Trophoblast cell (in vitro differentiated cells and primary cell): ENCODE measurements at places on chromosomes 1 and 21.

DNA sequence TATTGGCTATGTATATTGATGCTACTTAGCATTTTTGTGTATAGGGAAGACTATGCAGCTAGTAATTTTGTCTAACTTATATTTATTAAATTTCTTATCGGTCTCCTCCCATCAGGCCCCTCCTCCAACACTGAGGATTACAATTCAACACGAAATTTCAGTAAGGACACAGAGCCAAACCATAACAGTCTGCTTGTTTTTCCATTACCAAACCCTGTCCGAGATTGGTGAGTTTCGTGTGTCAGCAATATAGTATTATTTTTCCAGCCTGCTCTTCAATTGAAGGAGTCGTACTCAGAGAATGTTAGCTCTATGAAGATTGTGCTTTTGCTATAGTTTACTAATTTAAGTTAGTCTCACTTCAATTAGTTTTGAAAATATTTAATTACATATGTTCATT, 1495.3 kb downstream of the MRPL39 start:
- no peak for DNase-seq

- DNase-seq = no peak
These were observed 39.2 kb downstream of the SYT6 start for GRCh38 chr1:114114185-114115094.

DNA sequence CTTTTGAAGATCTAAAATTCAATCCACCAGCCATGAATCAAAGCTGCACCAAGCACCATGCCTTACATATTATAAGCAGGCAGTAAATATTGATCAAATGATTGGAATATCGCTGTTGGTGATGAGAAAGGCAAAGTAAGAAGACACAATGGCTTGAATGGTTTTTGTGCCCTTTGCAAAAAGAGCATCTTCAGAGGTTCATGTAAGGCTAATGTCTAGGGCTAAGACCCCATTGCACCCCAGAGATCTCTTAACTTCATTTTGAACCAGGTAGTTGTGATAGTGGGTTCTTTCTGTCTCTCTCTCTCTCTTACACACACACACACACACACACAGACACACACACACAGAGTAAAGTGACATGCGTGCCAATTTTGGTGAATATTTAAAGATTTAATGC, 12.0 kb downstream of the PROX1 start:
- no peak for DNase-seq

- DNase-seq = no peak
These were observed 2.2 kb upstream of the TSEN15 start for GRCh38 chr1:184049291-184049690.

DNA sequence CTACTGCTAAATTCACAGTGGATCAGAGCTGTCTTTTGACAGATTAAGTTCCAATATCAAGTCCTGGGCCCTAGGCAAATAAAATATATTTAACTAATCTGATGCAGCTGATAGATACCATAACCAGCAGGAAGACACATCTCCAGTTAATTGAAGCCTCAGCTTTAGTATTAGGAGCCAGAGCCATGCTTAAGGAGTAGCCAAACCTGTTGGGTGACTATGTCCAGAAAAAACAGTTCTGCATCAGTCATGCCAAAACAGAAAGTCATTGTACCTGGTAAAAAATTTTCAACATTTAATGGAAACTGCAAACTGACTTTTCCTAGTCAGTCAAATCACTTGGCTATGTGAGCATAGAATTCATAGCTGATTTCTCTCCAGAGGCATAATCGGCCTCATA, 200.5 kb upstream of the RUNX1 start:
- DNase-seq = peak; percentile 70

- DNase-seq = no peak
These were observed 4.5 kb upstream of the CRABP2 start for GRCh38 chr1:156709757-156710489.

DNA sequence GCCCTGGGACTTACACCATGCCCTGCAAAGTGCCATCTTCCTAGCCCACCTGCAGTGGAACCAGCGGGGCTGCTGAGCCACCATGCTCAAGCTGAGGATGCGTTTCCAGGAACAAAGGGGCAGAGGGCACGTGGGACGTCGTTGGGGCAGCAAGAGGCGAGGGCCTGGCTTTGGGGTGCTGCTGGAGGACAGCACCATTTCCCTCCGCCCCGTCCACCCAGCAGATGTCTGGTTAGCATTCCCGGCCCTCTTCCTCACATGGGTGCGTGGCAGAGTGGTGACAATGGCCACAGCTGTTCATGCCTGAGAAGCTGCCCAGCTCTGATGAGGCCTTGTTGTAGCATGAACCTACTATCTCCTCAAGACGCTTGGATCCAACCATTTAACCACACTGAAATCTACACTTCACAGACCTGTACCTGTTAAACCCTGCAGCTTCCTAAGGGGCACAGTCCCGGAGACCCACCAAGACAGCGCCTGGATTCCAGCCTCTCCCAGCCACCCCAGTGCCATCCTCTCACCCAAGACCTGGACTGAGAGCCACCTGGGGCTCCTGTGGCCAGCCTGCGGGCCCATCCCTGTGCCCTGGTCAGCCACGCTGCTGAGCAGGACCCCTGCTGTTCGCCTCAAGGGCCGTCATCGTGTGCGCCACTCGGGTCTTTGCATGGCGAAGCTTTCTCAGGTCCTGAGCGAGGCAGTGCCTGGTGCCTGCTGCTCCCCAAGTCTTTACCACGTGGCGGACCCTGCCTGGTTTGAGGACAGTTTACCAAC, 33.2 kb downstream of the SLC45A1 start:
- no peak for DNase-seq

- no peak for DNase-seq
These were observed 991 bp downstream of the ANKRD35 start for GRCh38 chr1:145884675-145885074.

DNA sequence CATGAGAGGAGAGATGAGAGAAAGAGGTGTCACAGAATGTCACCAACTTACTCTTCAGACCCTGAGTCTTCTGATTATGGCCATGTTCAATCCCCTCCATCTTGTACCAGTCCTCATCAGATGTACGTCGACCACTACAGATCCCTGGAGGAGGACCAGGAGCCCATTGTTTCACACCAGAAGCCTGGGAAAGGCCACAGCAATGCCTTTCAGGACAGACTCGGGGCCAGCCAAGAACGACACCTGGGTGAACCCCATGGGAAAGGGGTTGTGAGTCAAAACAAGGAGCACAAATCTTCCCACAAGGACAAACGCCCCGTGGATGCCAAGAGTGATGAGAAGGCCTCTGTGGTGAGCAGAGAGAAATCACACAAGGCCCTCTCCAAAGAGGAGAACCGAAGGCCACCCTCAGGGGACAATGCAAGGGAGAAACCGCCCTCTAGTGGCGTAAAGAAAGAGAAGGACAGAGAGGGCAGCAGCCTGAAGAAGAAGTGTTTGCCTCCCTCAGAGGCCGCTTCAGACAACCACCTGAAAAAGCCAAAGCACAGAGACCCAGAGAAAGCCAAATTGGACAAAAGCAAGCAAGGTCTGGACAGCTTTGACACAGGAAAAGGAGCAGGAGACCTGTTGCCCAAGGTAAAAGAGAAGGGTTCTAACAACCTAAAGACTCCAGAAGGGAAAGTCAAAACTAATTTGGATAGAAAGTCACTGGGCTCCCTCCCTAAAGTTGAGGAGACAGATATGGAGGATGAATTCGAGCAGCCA, 8.0 kb downstream of the ELOA start:
- peak; percentile 58 for DNase-seq

DNA sequence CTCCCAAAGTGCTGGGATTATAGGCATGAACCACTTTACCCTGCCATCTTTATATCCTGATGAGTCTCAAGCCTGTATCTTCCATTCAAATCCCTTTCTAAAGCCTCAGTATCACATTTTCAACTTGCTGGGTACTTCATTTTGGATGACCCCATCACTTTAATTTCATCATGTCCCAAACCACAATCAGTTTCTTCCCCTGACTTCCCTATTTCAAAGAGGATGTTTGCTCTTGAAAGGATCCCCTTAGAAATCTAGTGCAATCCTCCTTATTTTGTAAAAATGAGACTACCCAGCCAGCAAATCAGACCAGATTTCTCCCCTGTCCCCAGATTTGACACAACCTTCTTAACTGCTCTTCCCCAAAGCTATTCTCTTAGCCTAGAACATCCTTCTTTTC, 7.0 kb upstream of the TRIT1 start:
- DNase-seq = no peak

- peak; percentile 8 for DNase-seq
These were observed 18.3 kb upstream of the PPIE start for GRCh38 chr1:39720094-39720999.

- DNase-seq = no peak
These were observed 395.7 kb upstream of the ST6GALNAC5 start for GRCh38 chr1:76471536-76471935.

GRCh38 chr1:26887125-26887524, 3.0 kb downstream of the GPN2 start:
- DNase-seq = peak; percentile 60

DNA sequence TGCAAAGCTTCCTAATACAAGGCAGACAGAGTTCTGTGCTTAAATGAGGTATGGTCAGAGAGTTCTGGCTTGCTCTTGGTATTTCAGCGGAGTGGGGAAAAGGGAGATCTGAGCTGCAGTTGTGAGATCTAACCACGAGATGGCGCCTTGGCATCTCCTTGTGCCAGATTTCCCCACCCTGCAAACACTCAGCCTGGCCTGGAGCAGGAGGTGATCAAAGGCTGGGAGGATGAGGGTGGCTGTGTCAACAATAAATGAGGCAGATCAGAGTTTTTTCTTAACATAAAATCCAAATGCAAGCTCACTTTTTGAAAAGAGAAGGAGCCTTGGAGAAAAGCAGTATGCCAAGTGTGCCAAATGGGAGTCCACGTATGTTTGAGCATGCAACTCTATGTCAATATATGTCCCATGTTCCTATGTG, 4.1 kb upstream of the TFAP2E start:
- peak; percentile 70 for DNase-seq

DNA sequence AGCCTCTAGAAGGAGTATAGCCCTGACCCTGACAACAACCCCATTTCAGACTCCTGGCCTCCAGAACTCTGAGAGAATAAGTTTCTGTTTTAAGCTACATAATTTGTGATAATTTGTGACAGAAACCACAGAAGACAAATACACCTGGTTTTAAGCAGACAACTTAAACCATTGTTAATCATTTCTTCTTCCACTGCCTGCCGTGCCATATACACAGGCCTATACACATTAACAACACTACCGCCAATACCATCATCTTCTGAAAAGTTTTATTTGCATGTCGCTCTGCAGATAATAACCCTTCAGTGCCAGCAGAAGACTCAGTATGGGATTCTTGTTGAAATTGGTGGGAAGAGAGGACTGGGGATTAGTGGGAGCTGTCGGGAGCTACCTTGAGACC, 39.9 kb upstream of the KRTAP19-8 start:
- DNase-seq = no peak

GRCh38 chr1:231147896-231148295, 14.0 kb upstream of the TRIM67 start:
- peak; percentile 65 for DNase-seq

DNA sequence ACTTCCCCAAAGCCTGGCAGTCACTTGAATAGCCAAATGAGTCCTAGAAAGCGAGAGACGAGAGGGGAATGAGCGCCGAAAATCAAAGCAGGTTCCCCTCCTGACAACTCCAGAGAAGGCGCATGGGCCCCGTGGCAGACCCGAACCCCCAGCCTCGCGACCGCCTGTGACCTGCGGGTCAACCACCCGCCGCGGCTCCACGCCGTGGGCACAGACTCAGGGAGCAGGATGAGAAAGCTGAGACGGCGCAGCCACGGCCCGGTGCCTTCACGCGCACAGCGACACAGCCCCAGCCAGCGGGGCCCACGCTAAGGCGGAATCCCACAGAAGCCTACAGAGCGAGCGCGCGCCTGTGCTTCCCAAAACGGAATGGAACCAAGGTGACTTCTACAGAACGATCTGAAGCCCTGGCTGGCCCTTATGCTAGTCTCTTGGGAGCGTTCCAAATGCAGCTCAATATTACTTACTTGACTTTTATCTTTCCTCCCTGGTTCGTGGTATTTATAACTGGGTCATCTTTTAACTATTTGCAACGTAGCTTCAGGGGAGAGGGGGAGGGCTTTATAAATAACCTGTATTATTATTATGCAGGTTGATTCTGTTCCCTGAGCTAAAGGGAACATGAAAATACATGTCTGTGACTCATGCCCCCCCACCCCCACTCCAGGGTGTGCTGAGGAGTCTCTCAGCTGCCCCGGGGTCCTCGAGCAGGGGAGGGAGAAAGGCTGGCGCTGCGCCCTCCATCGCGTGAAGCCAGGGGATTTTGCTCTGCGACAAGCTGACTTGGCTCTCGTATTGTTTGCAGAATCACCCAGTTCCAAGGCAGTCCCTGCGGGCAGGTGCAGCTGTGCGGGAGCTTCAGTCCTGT, 1.7 kb downstream of the TSPEAR start:
- DNase-seq = no peak
